Fibroblast of skin of abdomen (primary cell): ENCODE measurements at places on chromosomes 2 and 18.

- no peak for DNase-seq
These were observed 250.3 kb downstream of the ANAPC1 start for GRCh38 chr2:111633643-111634042.

DNA sequence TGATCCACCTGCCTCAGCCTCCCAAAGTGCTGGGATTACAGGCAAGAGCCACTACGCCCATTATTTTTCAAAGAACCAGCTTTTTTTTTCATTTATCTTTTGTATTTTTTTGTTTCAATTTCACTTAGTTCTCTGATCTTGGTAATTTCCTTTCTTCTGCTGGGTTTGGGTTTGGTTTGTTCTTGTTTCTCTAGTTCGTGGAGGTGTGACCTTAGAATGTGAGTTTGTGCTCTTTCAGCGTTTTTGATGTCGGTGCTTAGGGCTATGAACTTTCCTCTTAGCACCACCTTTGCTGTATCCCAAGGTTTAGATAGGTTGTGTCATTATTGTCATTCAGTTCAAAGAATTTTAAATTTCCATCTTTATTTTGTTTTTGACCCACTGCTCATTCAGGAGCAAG is 86.7 kb upstream of the MSTN start:
- no peak for DNase-seq

DNA sequence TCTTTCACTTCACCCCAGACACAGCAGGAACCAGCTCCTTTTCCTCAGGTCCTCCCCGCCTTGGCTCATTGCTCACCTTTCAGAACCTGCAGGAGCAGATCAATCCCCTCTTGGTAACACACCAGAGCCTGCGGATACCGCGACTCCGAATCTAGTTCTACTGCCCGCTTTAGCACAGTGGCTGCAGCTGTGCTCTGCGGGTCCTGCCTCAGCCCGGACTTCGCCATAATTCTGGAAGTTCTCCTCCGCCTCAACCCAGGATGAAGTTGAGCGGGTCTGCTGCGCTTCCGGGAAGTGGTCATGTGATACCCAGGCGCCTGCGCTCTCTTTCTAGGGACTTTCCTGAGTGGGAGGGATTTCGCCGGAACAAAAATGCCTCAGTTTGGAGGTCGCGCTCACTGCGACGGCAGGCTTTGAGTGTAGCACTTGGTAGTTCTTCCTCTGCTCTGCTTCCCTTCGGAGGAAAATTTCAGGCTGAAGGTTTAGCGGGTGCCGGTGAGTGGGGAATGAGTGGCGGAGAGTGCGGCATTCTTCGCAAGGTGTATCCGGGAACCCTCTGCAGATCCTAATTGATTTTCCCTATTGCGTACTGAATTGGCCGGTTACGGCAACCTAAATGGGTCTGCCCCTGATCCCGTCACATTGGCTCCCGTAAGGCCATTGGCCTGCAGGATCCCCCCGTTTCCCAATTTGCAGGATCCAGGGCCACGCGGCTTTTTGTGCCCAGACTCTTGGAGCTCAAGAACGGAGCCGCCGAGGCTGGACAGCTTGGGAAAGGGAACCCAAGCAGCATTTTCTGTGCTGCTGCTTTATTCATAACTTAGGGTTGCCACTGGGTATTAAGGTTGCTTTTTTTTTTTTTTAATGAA is at the start of the genes MITD1 and MRPL30:
MITD1 (minus strand) TSS at position 304 of the 869 bp plus-strand sequence; CDS start at position 227, 77 bp downstream.
MRPL30 (plus strand) TSS at position 430 of the 869 bp plus-strand sequence. CDS start 5,020 bp downstream, outside the sequence.
- peak; percentile 95 for DNase-seq

- DNase-seq = no peak
These were observed 49.1 kb downstream of the MFSD6 start for GRCh38 chr2:190457256-190457655.

- no peak for DNase-seq
These were observed 2.5 kb upstream of the PKDCC start for GRCh38 chr2:42045352-42045751.

GRCh38 chr2:98436734-98437133 is 7.9 kb upstream of the INPP4A start:
- no peak for DNase-seq

GRCh38 chr18:42038936-42039335 is 83.9 kb downstream of the PIK3C3 start:
- DNase-seq = peak; percentile 97

DNA sequence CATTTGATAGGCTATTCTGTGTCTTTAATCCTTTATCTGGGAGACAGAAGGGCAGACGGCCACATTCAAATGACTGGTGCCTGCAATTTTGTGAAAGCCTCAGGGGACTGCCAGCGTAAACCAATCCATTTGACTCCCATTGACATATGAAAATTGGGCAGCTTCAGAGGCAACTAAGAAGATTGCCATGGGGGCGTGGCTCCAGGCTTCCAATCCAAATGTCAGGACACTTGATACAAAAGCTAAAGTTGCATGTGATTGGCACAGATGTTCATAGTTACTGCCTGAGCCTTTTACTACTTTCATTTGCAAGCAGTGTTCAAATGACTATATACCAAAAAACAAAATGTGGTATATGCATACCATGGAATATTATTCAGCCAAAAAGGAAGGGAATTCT is 42.0 kb downstream of the SPC25 start:
- no peak for DNase-seq

GRCh38 chr18:26497866-26498265 is 50.5 kb downstream of the KCTD1 start:
- peak; percentile 23 for DNase-seq

DNA sequence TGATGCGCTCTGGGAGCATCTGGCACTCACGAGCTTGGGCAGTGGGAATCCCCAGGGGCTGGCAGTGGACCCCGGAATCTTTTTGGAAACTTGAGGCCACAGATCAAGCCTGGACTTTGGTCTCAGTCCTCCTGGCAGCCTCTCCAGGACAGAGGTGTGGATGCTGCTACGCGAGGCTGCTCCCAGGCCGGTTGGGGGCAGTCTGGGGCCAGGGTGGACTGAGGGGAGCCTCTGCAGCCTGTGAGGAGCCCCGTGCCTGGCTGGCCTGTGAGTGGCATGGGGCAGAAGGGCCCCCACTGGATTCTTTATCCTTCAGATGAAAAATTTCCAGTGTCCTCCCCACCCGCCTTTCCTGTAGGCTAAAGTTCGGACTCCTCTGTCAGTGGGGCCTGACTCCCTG is 12.7 kb upstream of the DES start:
- peak; percentile 35 for DNase-seq

DNA sequence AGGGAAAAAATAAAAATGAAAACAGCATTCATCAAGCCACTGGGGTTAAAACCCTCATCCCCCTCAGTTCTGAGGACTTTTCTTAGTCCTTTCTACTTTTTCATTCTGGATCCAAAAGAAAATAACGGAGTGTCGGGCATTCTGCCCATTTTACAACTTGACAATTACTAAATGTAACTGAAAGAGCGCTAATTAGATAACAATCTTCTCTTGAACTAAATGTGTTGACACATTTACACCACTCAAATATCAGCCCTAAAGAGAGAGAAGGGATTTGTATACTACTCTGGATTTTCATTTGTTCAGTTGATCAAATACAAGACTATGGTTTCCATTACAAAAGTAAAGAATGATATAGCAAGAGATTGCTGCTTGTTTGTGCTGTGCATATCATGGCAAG is 27.5 kb downstream of the ABCA12 start:
- no peak for DNase-seq

DNA sequence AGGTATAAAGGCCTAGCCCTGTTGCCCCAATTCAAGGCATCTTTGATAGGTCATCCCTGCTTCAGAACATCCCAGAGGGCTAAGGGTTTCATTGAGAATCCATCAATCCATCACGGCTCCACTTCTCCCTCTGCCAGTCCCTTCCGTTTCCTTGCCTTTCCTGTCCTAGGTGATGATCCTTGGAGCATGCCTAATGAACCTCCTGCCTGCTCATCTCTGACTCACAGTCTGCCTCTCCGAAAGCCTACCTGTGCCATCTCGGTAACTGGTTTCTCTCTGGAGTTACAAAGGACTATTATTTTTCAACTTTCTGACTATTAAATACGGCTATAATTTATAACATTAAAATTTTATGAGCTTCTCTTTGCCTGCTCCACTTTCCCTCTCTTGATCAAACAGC is 36.7 kb upstream of the OSBPL6 start:
- DNase-seq = no peak

- DNase-seq = no peak
These were observed 413.2 kb upstream of the SLC14A2 start for GRCh38 chr18:45202061-45202460.

DNA sequence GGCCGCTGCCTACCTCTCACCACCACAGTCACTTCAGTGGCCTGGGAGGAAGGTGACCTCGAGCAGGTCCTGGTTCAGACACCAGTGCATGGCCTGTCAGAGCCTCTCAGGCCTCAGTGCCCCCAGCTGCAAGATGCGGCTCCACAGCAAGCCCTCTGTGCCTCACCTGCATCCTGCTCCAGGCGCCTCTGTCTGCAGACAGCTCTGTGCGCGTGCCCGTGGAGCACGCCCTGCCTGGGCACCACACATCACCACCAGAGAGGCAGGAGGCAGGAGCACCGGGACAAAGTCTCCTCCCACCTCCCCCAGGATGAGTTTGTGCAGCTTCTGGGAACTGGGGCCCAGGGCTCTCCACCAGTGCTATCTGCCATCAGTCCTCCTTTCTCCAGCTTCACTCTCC is 98.7 kb downstream of the TFCP2L1 start:
- no peak for DNase-seq

DNA sequence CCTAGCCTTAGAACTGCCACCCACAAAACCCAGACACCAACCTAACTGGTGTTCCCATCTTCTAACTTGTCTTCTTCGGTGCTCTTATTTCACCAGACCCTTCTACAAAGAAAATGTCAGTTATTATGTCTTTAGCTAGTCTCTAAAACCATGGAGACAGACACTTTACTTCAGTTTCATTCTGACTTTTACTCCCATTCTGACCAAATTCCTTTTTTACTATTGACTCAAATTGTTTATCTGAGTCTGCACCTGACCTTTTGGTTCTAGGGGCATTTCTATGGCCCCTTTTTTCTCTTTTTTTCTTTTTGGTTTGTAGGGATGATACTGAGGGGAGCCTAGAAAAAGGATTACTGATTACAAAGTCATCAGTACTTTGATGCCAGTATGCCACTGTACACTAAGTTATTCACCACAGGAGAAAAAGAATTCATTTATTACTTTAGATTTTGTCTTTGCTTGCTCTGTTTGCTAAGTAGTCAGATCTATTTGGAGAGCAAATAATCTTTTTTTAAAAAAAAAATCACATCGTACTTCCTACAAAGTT is 6.8 kb upstream of the SLC1A4 start:
- no peak for DNase-seq

DNA sequence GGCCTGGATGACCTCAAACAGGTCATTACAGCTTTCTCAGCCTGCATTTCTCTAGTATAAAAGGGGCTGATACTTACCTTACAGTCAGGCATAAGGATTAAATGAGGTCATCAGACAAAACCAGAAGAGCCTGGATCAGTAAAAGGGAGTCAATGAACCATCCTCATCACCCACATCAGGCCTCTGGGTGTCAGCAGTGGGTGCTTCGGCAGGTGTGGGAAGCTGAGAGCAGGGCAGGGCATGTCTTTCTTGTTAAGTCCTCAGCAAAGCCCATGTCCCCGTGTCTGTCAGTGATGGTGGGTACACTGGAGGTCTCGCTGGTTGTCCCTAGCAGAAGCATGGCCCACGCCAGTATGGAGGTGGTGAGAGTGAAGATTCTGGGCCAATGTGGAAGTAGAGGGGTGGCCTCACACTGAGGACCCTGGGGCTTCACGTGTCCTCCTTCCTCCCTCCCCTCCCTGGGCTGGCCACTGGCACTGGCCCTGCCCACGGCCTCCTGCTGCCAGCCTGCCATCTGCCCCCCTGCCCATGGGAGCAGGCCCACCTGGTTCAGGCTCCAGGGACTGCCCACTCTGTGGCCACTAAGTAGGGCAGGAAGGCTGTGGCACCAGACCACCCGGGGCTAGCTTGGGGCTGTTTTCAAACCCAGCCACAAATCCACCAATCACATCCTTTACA is 4.4 kb downstream of the ADRA2B start:
- no peak for DNase-seq

DNA sequence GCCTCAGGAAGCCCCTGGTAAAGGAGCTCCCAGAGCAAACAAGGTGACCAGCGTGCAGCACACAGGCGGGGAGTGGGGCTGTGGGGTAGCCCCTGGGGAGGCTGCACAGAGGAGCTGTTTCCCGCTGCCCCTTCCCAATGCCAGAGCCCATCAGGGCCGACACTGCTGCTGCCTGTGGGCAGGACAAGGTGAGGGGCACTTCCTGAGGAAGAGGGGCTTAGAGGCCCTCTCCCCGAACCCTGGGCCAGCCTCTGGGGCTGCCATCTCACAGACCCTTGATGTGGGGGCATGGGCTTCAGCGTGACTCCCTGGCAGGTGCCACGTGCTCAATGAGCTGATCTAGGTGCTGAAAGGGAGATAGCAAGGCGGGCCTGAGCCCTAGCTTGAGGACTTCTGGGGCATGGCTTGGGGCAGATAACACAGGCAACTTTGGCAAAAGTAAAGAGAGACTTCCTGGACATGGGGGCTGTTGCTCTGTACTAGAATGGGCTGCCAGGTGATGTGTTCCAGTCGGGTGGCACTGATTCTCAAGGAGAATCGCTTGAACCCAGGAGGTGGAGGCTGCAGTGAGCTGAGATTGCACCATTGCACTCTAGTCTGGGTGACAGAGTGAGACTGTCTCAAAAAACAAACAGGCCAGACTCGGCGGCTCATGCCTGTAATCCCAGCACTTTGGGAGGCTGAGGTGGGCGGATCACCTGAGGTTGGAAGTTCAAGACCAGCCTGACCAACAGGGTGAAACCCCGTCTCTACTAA is 9.9 kb upstream of the KLF11 start:
- no peak for DNase-seq

DNA sequence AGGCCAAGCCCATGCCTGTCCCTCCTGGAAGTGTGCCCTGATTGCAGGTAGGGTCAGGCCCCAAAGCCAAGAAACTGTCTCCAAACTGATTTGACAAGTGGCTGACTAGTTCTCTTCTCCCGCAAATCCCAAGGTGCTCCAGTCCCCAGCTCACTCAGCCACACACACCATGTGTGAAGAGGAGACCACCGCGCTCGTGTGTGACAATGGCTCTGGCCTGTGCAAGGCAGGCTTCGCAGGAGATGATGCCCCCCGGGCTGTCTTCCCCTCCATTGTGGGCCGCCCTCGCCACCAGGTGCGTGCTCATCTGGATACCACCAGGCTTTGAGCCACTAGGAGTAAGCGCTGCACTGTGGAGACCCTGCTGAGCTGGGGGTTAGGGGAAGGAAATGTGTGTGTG is 8.3 kb downstream of the ACTG2 start:
- no peak for DNase-seq
